ENCODE measurements at places on chromosomes 2 and 18.

GRCh38 chr2:80579756-80580155 is 275.2 kb upstream of the LRRTM1 start:
- no peak for DNase-seq

- no peak for DNase-seq
Measured at GRCh38 chr2:115460008-115460407, 1017.6 kb downstream of the DPP10 start.

DNA sequence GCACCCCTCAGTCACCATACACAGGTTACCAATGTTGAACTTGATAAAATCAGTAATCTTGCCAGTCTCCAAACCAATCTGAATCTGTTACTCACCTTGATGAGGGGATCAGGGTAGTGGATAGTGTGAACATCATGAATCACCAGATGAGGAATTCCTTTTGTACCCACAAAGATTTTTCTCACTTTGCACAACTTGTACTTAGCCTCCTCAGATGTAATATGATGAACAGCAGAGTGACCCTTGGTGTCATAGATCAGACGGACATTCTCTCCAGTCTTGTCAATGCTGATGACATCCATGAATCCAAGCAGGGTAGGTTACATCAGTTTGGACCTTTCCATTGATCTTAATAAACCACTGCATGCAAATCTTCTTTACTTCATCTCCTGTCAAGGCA is 54.7 kb downstream of the MDH1 start:
- DNase-seq = no peak

GRCh38 chr18:35680139-35680551 is 98.6 kb downstream of the GALNT1 start:
- DNase-seq = no peak

DNA sequence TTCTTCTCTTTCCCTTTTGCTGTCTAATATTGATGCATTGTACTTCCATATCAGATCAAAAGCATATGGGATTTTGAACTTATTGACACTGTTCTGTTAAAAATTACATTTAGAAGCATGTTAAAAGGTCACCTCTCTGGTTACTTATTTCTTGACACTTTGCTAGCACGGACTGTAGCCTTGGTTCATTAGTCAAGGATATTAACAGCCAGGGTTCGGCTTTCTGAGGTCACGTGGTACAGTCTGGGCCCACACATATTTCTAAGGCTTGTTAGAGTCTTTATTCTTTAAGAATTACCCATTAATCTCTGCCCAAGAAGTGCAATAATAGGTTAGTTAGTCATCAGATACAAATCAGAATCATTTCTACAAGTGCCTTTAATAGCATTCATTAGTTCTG is 1035.8 kb upstream of the FANCL start:
- DNase-seq = no peak

DNA sequence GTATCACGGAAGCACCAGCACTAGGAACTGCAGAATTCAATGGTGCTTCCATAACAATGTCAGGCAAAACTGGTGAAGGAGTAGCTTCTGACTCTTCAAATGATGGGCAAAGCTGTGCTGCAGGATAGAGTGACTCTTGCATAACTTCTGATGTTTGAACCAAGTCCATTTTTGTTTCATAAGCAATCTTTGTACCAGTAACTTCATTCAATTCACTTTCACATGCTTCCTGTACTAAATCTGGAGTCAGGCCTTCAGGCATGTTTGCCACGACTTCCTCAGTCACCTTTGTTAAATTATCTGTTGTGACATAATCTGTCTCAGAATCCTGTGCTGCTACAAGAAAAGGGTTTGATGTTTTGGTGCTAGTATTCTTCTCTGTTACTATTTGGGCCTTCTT is 24.0 kb downstream of the RTN4 start:
- DNase-seq = no peak

DNA sequence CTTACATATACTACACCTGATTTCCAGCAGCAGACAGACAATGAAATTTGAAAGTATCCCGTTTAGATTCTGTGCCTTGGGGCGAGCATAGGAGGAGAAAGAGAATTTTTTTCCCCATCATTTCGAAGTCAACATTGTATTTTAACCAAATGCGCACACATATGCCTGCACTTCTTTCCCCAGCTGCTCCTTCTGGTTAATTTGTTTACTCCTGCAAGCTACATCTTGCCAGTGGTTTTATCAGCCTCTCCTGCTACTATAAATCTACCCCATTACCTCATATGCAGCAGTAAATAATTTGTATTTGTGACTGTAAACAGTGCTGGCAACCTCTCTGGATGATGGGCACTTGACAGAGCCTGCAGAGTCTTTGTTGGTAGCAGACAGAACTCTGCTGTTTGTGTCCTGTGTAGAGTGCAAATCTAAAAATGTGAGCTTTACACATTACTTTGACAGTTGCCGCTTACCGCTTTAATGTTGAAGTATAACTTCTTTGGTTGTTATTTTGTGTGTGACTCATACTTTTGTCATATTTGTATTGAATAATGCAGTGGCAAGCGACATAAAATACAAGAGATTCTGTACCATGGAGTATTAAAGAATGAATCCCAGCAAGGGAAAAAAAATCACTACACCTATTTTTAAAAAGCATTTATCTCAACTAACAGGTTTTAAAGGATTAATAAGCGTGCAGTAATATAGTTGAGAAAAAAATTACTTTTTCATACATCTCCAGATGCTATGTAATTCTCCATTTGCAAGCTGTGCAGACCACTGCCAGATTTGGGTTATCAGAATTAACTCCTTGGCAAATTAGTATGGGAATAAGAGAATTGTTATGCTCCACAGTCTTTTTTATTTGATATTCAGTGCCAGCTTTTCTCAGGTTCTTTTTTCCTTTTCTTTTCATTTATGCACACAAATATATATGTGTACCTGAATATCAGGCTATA is 536.8 kb downstream of the XIRP2 start:
- no peak for DNase-seq

DNA sequence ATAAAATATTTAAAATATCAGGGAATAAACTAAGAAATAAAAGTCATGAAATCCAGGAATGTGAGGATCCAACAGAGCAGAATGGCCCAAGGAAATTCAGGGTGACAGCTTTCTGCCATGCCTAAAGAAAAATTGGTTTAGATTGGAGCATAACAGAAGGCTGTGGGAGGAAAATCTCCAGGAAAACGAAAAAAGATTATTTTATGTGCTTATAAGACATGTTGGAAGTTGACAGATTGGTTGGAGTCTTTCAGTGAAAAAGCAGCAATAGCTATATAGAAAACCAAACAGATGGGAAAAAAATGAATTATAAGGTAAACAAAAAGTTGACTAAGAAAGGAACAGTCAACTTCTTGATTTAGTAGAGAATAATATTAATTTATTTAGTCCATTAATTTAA is 203.9 kb downstream of the ZRANB3 start:
- no peak for DNase-seq
